ENCODE measurements at places on chromosomes 3 and 15.

DNA sequence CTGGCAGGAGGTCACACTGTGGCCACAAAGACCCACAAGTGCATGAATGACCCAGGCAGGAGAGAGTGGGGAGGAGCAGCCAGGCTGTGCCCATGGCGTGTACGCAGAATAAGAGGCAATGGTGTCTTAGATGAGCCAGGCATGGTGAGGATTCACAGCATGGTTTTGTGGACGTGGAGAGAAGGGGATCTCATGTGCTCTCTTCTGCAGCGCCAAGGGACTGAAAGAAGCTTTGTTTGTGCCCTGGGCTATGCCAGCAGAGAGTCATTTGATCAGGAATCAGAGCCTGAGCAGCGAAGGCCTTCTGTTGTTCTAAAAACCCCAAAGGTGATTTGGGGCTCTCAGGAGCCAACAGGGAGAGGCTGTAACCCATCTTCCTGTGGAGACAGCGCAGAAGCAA lies 18.7 kb upstream of the RPP14 start:
- DNase-seq, result no peak

DNA sequence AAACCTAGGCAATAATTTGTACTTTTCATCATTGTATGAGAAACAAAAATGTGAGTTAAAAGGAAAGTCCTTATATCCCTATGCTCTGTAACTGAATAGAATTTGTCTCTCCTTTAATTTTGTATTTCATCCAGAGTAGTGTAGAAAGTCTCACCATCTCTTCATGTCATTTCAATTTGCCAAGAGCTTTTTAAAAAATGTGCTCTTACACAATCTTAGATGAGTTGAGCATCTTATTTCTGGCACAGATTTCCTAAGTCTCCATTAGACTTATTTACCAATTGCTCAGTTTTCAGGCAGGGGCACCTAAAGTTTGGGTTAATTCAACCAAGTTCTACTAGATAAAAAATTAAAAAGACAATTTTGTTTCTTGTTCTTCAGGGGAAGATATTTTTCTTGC lies 201.5 kb upstream of the RBMS3 start:
- no peak for DNase-seq

GRCh38 chr3:53269888-53270880 lies 14.4 kb upstream of the TKT start:
- DNase-seq, result no peak

DNA sequence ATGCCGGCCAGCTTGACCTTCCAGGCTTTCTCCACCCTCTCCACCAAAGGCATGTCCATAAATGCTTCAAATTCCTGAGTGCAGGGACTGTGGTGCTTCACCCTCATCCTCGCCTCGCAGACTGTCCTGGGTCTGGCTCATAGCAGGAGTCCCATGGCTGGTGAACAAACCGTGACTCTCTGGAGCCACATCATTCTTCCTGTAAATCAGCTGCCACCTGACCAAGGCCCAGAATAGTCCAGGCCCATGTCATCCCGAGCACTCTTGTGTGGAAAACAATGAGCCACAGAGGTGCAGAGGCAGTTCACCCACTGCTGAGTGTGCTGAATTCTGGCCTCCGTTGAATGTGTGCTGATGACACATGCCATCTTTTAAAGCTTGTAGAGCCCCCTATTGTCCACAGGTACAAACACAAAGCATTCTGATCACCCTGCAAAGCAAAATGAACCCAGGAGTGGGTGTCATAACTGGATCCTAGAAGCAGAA lies 68.6 kb downstream of the ABHD5 start:
- DNase-seq, result no peak

DNA sequence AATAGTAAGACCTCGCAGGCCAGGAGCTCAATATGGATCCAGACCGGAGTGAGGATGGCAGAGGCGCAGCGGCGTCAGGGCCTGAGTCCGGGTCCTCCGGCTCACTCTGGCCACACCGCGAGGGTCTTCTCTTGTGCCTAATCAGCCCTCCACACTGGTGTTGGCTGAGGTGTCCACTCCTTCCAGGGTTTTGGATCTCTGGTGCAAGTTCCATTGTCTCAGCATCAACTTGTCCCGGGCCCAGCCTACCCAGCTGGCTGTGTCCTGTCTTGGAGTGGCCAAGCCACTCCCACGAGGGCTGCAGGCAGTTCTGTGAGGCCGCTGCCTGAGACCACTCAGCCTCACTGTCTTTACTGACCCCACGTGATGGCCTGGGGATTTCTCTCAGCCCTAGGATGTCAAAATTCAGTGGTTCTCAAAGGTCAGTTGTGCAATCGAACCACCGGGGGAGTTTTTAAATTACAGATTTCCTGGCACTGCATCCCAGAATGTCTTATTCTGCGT lies 12.6 kb upstream of the GOLGA6L7 start:
- DNase-seq, result no peak

DNA sequence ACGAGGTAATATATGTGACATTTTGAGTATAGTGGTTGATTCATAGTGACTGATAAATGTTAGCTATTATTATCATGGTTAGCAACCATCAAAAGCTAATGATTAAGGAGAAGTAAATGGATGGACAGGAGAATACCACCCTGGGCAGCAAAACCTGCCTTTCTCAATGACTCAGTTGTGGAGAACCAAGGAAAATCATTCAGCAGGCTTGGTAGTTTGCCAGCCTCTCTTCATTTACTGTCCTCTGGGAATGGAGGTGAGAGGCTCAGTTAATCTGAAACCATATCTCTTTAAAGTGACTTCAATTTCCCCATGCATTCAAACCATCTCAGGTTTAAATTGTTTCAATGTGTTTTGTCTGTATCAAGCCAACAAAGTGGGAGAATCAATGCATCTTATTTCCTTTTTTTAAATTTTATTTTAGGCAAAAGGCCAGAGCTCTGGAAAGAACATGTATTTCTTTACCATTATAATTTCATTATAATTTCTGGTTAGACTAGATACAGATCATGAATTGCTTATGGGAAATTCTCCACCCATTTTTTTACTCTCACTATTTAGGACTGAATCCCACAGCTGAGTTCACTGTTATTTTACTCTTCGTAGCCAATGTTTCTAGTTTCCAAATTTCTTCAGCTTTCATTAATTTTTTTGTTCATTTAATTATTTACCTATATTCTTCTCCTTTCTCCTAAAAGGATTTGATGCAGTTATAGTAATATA lies 2.7 kb downstream of the TM4SF18 start:
- DNase-seq, result no peak

GRCh38 chr3:100002599-100003350 lies 111.5 kb downstream of the FILIP1L start:
- no peak for DNase-seq

- DNase-seq, result no peak
Measured at GRCh38 chr3:69690-70089, 126.9 kb upstream of the CHL1 start.

Measured in GM19239 (cell line).